ENCODE measurements at places on chromosomes 12 and 14.

GRCh38 chr14:65810322-65810721, 397.8 kb downstream of the FUT8 start:
- no peak for DNase-seq

GRCh38 chr12:46811185-46811584, 14.6 kb downstream of the SLC38A4 start:
- no peak for DNase-seq

DNA sequence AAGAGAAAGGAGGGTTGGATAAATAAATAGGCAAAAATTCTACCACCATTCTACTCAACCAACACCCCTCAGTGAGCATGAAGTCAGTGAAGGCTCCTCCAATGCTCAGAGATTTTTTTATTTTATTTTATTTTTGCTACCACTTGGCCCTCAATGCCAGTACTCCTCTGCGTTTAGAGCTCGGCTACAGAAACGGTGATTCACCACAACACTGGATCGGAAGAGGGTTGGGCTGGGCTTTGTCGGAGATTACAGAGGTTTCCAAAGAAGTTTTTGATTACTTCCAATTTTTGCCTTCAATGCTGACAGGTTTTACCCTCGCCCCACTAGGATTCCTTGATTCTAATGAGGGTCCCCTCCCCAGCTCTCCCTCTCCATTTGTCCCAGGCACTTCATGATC, 1027.2 kb upstream of the TMEM132C start:
- DNase-seq, result no peak

GRCh38 chr12:112122823-112123690, 2.3 kb upstream of the TRAFD1 start:
- no peak for DNase-seq

DNA sequence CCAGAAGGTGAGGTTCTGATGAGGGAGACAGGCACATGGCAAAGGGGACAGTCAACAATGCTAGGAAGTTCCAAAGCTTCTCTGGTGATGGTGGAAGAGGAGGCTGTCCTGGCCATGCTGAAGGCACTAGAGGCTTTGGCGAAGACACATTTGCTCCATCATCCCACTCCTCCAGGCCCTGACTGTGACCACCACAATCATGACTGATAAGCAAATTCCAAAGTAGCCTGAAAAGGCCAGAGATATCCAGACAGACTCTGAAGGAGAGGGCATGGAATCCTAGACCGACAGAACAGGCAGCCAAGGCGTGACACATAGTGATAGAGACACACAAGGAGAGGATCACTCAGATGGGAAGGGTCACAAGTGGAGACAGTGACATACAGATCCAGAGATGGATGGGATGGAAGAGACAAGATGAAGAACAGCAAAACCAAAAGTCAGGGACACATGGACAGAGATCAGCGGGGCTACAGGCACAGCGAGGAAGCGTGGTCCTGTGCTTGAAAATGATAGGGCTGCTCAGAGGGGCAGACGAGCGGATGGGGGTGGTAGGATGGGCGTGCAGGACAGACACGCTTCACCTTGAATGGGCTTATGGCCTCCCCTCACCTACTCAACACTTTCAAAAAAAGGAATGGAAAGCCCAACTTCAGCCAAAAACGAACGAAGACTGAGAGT, 1.3 kb downstream of the ZFHX2 start:
- no peak for DNase-seq

All from activated T-helper 1 cell treated with anti-CD3 and anti-CD28 coated beads, Interleukin-2, amount 50 U/mL, for 16 hours (primary cell).